ENCODE measurements at places on chromosomes 1 and 21.

DNA sequence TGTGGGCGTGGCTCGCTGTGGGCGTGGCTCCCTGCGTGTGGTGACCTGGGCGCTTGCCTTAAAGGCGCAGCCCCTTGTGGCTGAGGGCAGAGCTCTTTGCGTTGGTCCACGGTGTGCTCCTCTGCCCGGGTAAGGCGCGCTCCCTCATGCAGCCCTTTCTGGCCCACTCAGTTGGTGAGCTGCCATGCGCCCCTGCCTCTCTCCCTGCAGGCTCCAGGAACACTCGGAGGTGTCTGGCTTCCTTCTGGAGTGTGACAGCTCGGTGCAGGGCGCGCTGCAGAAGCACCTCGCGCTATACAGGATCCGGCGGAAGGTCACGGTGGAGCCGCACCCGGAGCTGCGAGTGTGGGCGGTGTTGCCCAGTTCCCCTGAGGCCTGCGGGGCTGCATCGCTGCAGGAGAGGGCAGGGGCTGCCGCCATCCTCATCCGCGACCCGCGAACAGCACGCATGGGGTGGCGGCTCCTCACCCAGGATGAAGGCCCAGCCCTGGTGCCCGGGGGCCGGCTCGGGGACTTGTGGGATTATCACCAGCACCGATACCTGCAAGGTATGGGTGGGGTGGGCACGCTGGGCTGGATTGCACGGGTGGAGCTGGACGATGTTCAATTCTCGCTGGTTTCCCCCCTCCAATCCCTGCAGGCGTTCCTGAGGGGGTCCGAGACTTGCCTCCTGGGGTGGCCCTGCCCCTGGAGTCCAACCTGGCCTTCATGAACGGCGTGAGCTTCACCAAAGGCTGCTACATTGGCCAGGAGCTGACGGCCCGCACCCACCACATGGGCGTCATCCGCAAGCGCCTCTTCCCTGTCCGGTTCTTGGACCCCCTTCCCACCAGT, 9.1 kb downstream of the IBA57 start:
- no peak for DNase-seq

GRCh38 chr1:63319046-63320021, 3.0 kb upstream of the FOXD3 start:
- no peak for DNase-seq

DNA sequence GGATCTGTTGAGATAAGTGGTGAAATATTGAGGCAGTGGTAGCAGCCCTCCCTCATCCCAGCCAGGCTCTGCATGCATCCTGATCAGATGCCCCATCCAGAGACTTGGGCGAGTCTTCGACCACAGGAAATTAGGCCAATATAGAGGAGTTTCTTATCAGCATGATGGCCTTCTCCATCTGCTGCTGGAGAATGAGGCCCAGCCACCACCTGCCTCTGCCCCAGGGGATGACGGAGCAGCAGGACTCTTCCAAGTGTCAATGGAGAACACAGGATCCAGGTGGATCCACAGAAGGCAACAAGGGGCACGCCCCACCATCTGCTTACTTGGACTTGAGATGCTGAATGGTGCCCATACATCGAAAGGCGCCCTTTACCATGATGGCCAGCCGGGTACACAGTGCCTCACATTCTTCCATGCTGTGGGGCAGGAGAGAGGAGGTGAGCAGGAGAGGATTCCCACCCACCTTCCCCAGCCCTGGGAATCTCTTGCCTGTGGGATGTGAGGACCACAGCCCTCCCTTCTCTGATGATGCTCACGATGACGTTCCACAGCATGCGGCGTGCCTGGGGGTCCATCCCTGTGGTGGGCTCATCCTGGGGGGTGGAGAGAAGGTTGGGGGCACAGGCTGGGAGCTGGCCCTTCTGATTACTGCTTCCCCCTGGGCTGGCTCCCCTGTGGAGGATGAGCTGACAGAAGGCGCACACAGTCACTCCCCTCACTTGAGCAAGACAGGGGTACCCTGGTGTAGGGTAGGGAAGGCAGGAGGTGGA, 91.5 kb upstream of the GCLM start:
- DNase-seq = no peak

DNA sequence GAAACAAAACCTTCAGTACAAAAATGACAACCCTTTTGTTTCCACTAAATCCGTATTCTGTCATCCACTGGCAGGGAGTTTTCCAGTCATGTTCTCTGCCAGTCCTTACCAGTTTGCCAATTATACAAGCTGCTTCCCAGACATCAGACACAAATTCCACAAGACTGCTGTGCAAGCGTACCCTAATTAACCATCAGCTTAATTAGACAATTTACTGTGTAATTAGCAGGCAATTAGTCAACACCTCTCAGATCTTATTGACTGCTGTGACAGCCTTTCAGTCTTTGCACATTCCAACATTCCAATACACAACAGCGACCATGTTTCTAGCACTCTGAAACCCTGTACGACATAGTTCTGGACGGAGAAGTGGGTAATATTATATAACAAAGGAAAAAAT, 420.1 kb downstream of the DPYD start:
- no peak for DNase-seq

DNA sequence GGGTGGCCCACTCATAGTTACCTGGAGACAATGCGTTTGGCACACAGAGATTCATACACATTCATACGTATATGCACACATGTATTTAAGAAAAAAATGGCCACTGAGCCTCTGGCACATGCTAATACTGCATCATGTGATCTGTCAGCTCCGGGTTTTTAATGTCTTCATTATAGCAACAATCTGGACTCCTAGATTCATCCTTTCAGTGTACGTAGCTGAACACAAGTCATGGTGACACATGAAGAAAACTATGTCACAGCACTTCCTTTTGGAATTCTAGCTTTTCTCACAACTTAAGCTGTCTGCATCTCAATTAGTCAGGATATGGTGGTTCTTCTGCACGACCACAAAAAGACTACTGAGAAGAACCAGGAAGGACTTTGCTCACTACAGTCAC, 24.7 kb downstream of the HSF2BP start:
- no peak for DNase-seq

GRCh38 chr21:22889445-22889844, 1891.2 kb downstream of the NCAM2 start:
- DNase-seq = no peak

DNA sequence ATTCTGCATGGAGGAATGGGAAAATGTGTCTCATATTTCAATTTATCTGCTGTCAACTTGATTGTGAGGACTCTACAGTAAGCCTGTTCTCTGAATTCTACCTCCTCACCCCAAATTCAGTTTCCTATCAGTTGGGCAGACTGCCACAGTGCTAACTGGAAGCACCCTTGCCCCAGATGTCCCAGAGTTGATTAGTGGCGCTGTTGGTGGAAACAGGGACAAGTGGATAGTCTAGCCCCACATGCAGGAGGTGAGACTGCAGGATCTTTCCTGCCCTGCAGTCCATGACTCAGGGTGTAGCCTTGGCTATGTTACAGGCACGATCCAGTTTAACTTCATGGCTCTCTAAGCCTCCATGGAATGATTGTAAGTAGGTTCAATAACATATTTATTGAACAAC, 22.1 kb downstream of the ADAM30 start:
- DNase-seq = no peak

- DNase-seq = no peak
Measured at GRCh38 chr1:72115290-72115689, 167.0 kb downstream of the NEGR1 start.

DNA sequence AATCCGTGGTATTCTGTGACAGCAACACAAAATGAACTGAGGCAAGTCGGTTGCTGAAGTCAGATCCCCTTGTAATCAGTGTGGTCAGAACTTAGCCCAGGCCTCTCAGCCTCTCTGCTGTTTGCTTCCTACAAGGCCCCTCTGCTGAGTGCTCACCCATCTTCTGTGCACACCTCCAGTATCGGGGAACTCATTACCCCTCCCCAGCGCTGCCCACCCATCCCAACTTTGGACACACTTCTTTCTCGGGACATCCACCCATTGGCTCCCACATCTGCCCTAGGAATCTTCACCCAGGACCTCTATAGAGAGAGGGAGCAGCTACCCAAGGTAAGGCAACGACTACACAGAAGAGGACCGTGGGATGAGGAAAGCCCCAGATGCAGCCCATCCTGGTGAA, 217.5 kb downstream of the MATN1 start:
- no peak for DNase-seq

DNA sequence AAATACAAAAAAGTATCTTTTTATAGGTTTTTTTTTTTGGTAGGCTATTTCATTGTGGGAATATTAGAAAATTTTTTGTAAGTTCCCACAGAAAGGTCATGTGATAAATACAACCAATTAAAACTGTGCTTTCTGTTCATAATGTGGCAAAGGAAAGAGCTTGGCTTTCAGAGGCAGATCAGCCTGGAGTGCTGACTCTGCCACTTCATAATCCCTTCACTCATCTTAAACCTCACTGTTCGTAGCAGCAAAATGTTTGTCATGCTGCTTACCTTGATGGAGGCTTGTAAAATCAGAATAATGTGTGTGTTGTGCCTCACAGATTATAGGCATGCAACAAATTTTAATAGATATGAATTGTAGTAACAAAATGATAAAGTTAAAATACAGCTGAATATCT, 176.8 kb downstream of the ZP4 start:
- no peak for DNase-seq

DNA sequence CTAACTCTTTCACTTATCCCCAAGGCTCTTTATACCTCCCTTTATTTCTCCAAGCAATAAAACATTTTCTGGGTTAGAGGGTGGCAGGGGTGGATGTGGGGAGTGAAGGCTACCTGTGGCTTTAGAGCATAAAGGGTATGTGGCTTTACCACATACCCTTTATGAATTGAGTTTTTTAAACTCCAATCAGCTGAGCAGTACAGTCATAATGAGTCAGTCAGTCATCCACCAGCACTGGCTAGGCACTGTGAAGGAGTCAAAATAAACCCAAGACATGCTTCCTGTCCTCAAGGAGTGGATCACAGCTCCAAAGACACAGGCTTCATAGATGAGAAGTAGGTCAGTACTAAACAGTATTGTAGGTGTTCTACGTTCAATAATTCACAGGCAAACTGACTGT, 2.6 kb upstream of the TDRD10 start:
- DNase-seq = no peak

- no peak for DNase-seq
Measured at GRCh38 chr1:22323141-22323845, 128.4 kb upstream of the ZBTB40 start.

- no peak for DNase-seq
Measured at GRCh38 chr21:41845310-41846032, 33.7 kb downstream of the PRDM15 start.

DNA sequence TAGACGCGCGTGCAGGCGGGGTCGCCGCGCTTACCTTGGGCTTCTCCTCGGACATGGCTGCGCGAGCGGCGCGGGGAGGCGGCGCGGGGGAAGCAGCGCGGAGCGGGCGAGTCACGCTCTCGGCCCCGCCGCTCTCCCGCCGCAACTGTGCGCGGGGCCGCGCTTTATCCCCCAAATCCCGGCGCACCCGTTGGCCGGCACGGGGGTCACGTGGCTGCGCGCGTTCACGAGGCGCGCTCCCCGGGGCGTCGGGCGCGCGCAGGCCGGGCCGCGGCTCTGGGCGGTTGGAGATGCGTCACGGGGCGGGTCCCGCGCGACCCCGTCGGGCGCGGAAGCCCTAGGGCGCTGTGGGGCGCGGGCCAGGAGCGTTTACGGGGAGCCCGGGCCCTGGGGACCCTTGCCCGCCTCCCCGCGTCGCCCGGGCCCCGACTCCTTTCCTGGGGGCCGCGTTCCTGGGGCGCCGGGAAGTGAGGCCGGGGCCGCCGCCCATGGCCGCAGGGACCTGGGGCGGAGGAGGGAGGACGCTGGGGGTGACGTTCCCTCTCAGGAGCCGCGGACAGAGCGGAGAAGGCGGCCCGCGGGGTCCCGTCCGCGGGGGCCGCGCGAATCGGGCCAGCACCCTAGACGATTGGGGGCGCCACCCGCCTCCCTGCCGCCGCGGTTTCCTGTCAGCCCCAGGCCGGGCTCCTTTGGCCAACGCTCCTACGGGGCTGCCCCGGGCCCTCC, at the start of gene SUMO3:
SUMO3 (minus strand) TSS at position 149 of the 726 bp plus-strand sequence; CDS start at position 55, 94 bp downstream.
- DNase-seq = peak; percentile 29

GRCh38 chr1:107552781-107553180, 411.9 kb downstream of the NTNG1 start:
- DNase-seq = no peak

DNA sequence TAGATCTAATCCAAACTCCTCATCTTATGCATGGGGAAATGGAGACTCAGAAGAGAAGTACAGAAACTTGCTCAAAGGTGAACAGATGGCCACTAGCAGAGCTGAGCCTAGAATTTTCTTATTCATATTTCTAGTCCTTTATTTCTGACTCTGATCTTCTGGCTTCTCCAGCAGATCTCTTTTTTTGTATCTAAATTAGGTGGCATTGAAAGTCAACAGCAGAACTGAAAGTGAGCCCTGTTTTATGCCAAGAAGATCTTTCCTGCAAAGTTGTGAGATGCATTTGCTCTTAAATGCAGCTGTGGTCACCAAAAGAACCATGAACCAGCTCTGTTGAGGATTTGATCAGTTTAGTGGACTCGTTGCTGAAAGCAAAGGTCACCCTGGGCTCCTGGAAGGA, 75.5 kb downstream of the KAZN start:
- no peak for DNase-seq

DNA sequence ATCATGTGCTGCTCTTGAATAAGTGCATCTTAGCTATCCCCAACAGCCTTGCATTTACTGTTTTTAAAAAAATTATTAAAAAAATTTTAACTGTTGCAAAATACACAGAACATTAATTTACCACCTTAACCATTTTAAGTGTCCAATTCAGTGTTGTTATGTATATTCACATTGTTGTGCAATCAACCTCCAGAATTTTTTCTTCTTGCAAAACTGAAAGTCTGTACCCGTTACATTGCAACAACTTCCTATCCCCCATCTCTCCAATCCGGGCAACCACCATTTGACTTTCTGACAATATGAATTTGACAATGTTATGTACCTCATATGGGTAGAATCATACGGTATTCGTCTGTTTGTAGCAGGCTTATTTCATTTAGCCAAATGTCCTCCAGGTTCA, 83.1 kb downstream of the FMN2 start:
- no peak for DNase-seq

- DNase-seq = no peak
Measured at GRCh38 chr1:230832476-230832875, 35.8 kb downstream of the C1orf198 start.

GRCh38 chr21:33018707-33019465, 6.8 kb upstream of the OLIG2 start:
- no peak for DNase-seq

Data from NCI-H1694 (cell line).